ENCODE measurements at places on chromosomes 6 and 20. TPM values are rescaled to one million over a fixed set of nuclear protein-coding genes. Genes with fewer than 3 reads are reported as not detected.

The TRIM15 gene
- not detected for total RNA-seq

The TFAP2D gene
- total RNA-seq = not detected

The VNN1 gene
- under 0.01 TPM for total RNA-seq

The MGME1 gene
- 23.7 TPM for total RNA-seq

The NPBWR2 gene
- not detected for total RNA-seq

The NAA20 gene
- total RNA-seq = 59.1 TPM

The ANGPT4 gene
- not detected for total RNA-seq

The MACROD2 gene
- total RNA-seq = 0.51 TPM

The GABRR1 gene
- total RNA-seq = not detected

The SNPH gene
- 7.2 TPM for total RNA-seq

The HTR1E gene
- not detected for total RNA-seq

The GABRR2 gene
- 0.12 TPM for total RNA-seq

The ARHGAP18 gene
- 26.9 TPM for total RNA-seq

The WFDC10B gene
- total RNA-seq = not detected

The MCCD1 gene
- total RNA-seq = not detected

The OLIG3 gene
- total RNA-seq = not detected

The DEFB132 gene
- total RNA-seq = not detected

The RAET1E gene
- not detected for total RNA-seq

The ROS1 gene
- not detected for total RNA-seq

The BMP7 gene
- 3.7 TPM for total RNA-seq

The MROH8 gene
- 0.43 TPM for total RNA-seq

The ZC2HC1B gene
- total RNA-seq = not detected

The VGLL2 gene
- not detected for total RNA-seq

The BCKDHB gene
- total RNA-seq = 11.9 TPM

The TPBG gene
- 25.7 TPM for total RNA-seq

The GATA5 gene
- total RNA-seq = not detected

The SIRPB2 gene
- total RNA-seq = not detected

The FUT9 gene
- 0.58 TPM for total RNA-seq

The SCUBE3 gene
- total RNA-seq = 1.2 TPM

The PGC gene
- total RNA-seq = not detected

The SLC26A8 gene
- total RNA-seq = 1.4 TPM

The EYA2 gene
- not detected for total RNA-seq

The TAGAP gene
- total RNA-seq = not detected

The STK4 gene
- total RNA-seq = 17.6 TPM

The PSMB1 gene
- 282 TPM for total RNA-seq

The RCAN2 gene
- 1.4 TPM for total RNA-seq

The NRSN1 gene
- not detected for total RNA-seq

The EYS gene
- 0.06 TPM for total RNA-seq

The TMEM170B gene
- total RNA-seq = 0.92 TPM

The SNAP91 gene
- not detected for total RNA-seq

The C6orf58 gene
- total RNA-seq = not detected

The HTR1B gene
- total RNA-seq = 0.43 TPM

The PACRG gene
- total RNA-seq = 0.29 TPM

The TNF gene
- total RNA-seq = 13.9 TPM

The SLC35F1 gene
- not detected for total RNA-seq

The BEND6 gene
- total RNA-seq = 2.6 TPM

The HLA-F gene
- total RNA-seq = 2.8 TPM

The STMND1 gene
- 0.14 TPM for total RNA-seq

The BFSP1 gene
- 4.4 TPM for total RNA-seq

The PLA2G7 gene
- total RNA-seq = 0.23 TPM

The PIGT gene
- total RNA-seq = 71.0 TPM

The TREM2 gene
- not detected for total RNA-seq

The SIGLEC1 gene
- total RNA-seq = not detected

The SDHAF4 gene
- total RNA-seq = 13.7 TPM
